Motor neuron (in vitro differentiated cells): ENCODE measurements at places on chromosomes 1 and 21.

GRCh38 chr1:168618886-168619285 lies 42.5 kb downstream of the XCL1 start:
- ATAC-seq = no peak

DNA sequence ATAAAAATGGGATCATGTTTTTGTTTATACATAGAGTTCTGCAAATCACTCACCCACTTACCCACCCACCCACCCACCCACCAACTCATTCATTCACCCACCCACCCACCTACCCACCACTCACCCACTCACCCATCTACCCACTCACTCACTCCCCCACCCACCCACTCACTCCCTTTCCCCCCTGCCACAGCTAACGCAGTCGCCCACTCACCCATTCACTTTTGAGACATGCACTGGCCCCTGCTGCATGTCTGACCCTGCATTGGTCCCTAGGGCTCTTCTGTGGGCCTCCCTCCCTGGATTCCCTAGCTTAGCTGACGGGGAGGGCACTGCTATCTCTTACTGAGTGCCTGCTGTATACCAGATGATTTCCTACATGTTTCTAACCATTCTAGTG lies 100.4 kb upstream of the CSF3R start:
- no peak for ATAC-seq

DNA sequence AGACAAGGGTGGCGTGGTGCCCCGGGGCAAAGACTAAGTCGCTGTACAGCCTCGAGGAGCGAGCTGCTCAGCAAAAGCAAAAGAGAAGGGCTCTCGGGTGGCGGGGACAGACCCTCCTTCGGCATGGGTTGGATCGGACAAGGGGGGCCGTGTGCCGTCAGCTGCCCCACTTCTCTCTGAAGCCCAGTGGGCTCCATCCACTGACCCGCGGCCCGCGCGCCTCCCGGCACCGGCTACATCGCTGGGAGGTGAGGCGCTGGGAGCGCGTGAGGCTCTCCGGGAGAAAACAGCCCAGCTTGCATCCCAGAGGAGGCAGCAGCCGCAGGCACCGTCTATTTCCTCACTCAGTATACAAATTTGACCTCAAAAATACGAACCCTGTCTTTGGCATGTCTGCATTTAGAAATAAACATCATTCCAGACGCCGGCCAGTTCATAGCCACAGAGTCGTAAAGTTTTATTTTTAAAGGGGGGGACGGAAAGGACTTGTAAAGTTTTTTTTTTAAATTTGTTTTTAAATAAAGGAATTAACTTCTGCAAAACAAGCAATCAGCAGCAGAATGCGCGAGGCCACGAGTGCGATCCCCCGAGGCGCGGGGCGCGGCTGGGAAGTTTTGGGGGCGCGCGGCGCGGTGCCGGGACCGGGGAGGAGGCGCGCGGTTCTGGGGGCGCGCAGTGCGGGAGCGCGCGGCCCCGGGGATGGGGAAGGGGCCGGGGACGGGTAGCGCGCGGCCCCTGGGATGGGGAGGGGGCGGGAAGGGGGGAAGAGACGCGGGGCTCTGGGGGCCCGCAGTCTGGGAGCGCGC lies 689 bp upstream of the GPR137B start:
- ATAC-seq = peak; percentile 35

GRCh38 chr1:98277118-98277517 lies 356.3 kb upstream of the DPYD start:
- peak; percentile 24 for ATAC-seq

- peak; percentile 81 for ATAC-seq
These were observed 7.6 kb upstream of the ERG start for GRCh38 chr21:38505654-38506523.
